ENCODE measurements at places on chromosomes 5 and 9.
A peak's percentile ranks its signal among the peaks of the same experiment; 100 is the strongest.

DNA sequence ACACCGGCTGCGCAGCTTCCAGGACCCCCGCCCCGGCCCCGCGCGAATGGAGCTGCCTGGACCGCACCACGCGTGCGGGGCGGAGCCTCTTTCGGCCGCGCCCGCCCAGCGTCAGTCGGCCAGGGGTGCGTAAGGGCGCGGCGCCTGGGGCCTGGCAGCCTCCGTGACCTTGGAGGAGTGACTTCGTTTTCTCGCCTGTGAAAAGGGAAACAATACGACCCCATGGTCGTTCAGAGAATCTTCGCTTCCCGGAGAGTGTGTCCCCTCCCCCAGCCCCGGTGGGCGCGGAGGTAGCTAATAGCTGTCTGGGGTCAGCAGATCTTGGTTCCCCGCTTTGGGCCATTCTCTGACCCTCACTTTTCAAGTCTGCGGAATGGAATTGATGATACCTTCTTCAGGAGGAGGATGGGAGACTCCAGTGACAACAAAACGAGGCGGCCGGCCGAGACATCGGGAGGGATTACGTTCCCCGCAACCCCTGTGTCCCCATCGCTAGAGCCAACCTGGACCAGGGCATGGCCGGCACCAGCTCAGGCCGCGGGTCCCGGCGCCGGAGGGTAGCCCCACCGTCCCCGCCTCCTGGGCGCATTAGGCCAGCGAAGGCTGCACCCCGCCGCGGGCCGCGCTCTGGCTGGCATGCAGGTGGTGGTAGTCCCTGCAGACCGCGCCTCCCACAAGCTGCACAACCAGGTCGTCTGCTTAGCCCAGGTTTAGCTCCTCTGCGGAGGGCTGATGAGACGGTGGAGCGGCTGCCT, 5.5 kb upstream of the CDHR2 start:
- peak; percentile 95 for DNase-seq

DNA sequence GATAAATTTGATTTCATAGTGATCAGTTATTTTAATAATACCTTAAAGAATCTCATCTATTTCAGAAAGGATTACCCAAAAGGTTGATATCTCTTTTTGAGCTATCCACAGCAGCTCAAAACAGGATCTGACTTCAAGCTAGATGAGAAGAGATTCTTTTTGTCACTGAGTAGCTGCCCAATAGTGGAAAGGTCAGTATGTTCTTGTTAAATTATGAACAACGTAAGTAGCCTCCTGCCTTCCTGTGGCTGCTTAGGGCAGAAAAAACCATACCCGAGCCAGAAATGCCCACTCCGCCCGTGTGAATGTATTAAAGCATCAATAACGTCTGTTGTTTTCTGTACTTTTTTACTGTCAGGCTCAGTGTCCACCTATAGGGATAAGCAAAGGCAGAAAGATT, 51.3 kb upstream of the PRUNE2 start:
- no peak for DNase-seq

GRCh38 chr9:107368696-107369095, 85.6 kb downstream of the RAD23B start:
- no peak for DNase-seq

GRCh38 chr5:40834391-40834848, 602 bp downstream of the RPL37 start:
- peak; percentile 62 for DNase-seq

DNA sequence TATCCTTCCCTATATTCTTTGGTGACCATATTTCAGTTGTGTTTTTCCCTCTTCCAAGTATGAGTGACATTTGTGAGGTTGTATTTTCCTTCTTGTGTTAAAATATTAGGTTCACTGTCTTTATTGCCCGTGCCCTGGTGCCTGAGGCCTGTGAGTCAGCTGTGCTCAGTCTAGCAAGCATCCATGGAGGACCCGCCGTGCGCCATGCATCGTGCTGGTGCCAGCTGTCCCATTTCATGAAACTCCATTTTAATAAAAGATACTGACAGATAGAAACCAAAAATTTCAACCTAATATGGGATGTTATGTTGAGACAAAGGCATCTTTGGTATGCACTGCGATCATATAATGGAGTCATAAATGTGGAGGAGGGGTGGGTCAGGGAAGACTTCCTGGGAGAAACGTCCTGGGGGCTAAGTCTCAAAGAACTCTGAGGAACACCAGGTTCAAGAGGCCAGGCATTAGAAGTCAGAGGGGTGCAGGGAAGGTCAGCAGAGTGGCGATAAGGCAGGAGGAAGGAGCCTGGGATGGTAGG, 34.0 kb upstream of the FGF1 start:
- no peak for DNase-seq

GRCh38 chr9:111886983-111887718, 9.5 kb upstream of the UGCG start:
- no peak for DNase-seq

- no peak for DNase-seq
Measured at GRCh38 chr9:105281926-105282325, 37.5 kb downstream of the SLC44A1 start.

GRCh38 chr9:71121275-71122021, at the start of gene TRPM3:
Gene TRPM3 (minus strand): TSS chr9:71121621. CDS start chr9:71121354, 267 bp downstream.
- DNase-seq, result no peak

GRCh38 chr5:25862276-25862675, 1176.1 kb downstream of the CDH9 start:
- DNase-seq, result peak; percentile 68

GRCh38 chr5:83048277-83048676, 28.9 kb downstream of the TMEM167A start:
- DNase-seq, result no peak

Measured in Karpas-422 (cell line).